ENCODE measurements at places on chromosomes 4 and X.

DNA sequence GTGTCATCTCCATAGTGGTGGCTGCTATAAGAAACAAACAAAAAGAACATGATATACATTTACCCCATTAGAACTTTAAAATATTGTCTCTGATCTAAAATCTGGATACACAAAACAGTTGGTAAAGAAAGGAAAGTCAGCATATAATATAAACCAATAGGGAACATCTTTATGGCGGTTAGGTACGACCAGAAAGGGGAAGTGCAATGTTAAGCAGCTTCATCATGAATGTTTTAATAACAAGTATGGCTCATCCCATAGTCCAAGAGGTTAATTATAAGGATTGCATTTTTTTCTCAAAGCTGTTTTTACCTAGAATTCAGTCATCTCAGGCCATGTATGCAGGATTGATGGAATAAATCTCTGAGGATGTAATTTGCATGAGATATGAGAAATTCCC, 1869.7 kb downstream of the PCDH7 start:
- no peak for DNase-seq

- DNase-seq, result no peak
Measured at GRCh38 chrX:97968376-97969163, 1084.9 kb downstream of the RPA4 start.

DNA sequence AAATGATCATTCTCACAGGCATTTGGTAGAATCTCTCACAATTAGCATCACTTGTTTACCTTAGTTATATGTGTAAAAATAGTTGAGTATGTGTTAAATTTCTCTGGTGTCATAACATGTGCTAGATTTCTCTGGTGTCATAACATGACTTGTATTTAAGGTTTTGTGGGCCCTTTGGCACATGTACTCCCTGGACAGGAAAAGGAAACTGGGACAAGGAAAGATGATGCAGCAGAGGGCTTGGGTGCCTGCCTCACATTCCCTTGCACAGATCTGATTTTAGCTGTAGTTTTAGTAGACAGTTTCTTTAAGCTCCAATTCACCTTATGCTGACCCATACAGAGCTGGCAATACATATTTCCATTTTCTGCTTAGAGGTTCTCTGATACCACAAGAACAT, 726.0 kb downstream of the C4orf33 start:
- DNase-seq, result no peak

- DNase-seq, result no peak
Measured at GRCh38 chr4:18069810-18070209, 48.3 kb upstream of the LCORL start.

DNA sequence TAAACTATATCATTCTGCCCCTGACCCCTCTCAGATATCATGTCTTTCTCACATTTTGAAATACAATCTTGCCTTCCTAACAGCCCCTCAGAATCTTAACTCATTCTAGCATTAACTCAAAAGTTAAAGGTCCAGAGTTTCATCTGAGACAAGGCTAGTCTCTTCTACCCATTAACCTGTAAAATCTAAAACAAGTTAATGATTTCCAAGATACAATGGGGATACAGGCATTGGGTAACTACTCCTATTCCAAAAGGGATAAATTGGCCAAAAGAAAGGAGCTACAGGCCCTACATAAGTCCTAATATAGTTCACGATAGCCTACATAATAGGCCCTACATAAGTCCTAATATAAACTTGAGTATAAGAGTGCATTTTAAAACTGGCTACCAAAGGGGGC, 18.9 kb downstream of the ADH6 start:
- no peak for DNase-seq

DNA sequence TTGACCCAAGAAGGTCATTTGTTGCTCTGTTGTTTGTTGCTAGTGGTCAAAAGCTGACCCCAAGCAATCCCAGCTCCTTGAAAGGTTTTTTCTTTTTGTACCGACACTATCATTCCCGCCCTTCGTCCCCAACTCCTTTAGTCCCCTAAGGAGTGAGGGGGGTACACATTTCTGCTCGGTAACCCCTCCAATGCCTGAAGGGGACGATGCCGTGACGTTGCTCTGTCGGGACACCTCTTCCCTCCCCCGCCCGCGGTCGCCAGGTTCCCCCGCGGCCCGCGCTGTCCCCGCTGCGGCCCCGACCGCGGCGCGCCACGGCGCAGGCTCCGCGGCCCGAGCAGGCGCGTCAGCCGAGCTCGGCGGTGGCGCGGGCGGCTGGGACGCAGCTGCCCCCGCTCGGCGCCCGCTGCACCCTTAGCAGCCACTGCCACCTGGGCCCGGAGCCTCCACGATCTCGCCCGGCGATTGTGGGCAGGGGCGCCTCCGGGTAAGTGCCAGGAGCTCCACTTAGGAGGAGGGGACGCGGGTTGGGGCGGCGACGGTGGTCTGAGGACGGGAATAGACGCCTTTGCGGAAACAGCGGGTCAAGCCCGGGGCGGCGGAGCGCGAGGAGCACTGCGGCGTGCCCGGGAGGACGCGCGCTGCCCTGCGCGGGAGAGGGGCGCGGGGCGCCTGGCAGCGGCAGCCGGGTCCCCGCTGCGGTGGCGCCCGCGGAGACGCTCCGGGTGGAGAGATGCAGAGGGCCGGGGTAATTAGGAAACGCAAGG, at the start of gene GLRB:
TSS of gene GLRB (plus strand) at position 340 of the 767 bp plus-strand sequence. CDS start 1,875 bp downstream, outside the sequence.
- no peak for DNase-seq

- DNase-seq, result no peak
Measured at GRCh38 chr4:41144812-41145211, 69.5 kb downstream of the APBB2 start.

DNA sequence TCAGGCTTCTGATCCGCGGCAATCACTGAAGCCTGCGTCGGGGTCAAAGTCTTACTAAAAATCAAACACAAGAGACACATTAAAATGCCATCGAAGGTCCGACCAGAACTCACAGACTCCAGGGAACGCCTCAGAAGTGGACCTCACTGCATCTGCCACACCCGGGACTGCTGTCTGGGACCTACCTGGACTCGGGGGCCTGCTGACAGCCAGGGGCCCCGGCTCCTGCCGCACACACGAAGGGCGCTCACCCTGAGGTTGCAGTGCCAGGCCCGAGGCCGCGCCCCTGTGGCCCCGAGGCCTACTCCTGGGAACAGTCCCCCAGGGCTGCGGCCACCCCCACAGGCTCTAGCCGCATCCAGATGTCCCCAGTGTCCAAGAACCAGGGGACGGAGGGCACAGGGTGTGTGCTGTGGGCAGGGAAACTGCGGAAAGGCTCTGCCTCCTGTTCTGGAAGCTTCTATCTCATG, 7.4 kb downstream of the CTBP1 start:
- no peak for DNase-seq

DNA sequence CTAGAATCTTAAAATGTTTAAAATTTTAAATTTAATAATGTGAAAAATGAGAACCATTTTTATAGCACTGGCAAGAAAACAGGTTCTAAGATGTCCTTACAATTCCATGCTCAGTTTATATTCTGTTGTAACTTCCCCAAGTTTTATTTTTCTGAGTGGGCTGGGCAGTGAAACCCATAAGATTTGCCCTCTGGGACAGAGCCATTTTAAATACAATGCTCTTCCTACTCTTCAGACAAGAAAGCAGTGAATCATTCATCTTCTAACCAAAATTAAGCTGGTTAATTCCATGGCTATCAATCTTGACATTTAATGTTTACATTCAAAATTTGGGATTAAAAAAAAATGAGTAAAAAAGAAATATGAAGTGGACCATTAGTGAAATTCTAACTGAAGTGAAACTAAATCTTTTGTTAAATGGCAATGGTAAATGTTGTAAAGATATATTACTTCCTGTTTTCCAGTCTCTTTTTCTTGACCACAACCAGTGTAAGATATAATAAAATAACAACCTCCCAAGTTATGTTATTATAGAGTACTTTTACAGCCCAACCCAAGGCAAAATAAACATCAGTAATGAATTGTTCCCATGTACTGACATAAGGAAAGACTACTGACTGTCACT, 37.2 kb upstream of the PTPN13 start:
- no peak for DNase-seq

GRCh38 chr4:140152751-140153418, 1.1 kb downstream of the MAML3 start:
- DNase-seq, result peak; percentile 43

GRCh38 chr4:114180481-114180880, 201.0 kb upstream of the ARSJ start:
- peak; percentile 13 for DNase-seq

GRCh38 chrX:149512225-149512885, 7.2 kb upstream of the IDS start:
- DNase-seq, result peak; percentile 44

DNA sequence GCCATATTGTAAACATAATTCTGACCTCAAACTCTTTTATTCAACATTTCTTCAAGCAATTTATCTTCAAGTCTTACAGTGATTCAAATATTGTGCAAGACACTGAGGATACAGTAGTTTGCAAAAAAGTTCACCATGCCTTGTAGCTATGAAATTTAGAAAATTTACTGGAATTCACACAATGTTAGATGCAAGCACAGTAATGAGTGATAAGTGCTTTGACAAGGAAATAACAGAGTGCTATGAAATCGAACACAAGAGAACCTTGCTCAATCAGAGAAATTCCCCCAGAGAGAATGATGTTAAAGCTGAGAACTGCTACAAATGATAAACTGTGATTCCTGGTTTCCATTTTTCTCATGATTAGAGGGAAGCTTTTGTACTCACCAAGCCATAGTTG, 952.9 kb downstream of the FAT4 start:
- no peak for DNase-seq

DNA sequence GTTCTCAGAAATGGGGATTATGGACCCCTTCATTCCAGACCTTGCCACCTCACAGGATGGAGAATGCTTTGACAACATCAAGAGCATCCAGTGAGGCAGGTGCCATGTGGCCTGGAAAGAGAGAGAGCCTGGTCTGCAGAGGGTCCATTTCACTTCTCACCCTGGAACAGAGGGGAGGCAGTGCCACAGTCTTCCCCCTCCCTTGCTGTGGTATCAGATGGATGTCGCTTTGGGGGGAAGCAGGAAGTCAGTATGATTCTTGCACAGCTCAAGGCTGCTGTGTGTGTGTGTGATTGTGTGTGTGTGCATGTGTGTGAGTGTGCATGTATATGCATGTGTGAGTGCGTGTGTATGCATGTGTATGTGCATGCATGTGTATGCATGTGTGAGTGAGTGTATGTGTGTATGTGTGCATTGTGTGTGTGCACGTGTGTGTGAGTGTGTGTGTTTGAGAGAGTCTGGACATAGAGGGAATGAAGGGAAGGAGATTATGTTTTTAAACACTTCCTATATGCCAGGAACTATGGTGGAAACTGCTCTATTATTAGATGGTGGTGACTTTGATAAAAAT, 328.6 kb upstream of the CLNK start:
- no peak for DNase-seq

DNA sequence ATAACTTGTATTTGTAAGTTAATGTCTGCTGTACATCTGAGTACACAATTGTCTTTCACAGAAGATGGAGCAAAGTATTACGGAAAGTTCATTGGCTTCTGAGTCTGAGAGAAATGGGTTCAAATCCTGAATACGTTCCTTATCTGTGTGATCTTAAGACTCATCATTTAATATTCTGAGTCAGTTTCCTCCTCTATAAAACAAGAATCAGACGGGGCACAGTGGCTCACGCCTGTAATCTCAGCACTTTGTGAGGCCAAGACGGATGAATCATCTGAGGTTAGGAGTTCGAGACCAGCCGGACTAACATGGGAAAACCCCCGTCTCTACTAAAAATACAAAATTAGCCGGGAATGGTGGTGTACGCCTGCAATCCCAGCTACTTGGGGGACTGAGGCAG, 57.8 kb downstream of the APBB2 start:
- DNase-seq, result no peak

- DNase-seq, result no peak
Measured at GRCh38 chrX:17154001-17154400, 207.5 kb downstream of the REPS2 start.

GRCh38 chrX:43656005-43656494, at the start of gene MAOA:
Gene MAOA, plus strand, starts transcription at chrX:43656299. Its CDS starts 43 bp downstream, at chrX:43656342.
- peak; percentile 19 for DNase-seq

DNA sequence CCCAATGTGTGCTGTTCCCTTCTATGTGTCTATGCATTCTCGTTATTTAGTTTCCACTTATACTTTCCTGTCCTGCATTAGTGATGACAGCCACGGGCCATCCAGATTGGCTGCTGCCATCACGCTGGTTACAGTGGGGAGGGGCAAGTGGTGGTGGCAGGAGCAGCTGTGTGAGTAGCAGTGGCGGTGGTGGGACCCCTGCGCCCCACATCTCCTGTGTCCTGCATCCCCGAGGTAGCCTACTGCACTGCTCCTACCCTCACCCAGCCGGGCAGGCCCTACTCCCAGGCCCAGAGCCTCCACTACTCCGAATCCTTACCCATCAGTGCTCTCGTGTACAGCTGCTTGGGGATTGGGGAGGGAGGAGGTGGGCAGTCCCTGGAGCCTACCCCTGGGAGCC, 798.7 kb upstream of the AGA start:
- DNase-seq, result no peak

- DNase-seq, result no peak
Measured at GRCh38 chr4:6705646-6706045, 4.0 kb downstream of the MRFAP1L1 start.

- no peak for DNase-seq
Measured at GRCh38 chr4:112514647-112515197, 1.3 kb downstream of the NEUROG2 start.

DNA sequence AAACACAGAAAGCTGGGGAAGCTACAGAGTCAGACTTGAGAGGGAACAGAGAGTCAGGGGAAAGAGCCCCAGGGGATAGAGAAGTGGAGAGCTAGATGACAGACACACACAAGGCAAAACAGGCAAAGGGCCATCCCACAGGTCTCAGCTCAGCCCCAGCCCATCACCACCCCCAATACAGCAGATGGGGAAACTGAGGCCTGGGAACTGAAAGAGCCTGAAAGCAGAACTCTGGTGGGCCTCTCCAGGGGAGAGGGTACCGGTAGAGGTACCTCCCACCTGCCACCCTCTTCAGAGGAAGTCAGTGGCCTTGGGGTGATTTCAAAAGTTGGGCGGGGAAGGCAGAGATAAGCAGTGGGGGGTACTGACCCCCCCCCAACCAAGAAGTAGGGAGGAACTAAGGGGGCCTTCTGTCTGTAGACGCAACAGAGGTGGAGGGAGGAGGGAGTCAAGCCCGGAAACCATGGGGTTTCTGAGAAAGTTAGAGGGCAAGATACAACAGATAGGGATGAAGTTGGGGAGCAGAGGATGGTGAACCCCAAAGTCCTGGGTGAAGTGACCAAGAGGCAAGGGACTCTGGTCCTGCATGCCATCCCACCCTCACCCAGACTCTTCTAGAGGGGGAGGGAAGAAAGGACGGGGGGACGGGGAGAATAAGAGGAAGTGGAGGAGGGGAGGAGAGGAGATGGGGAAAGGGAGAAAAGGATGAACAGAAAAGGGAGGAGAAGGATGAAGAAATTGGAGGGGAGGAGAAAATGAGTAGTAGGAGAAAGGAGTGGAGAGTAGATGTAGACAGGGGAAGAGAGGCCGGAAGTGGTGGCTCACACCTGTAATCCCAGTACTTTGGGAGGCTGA, 3.2 kb downstream of the GATA1 start:
- DNase-seq, result no peak

All from stimulated activated CD4-positive, alpha-beta T cell treated with anti-CD3 and anti-CD28 coated beads, Interleukin-1b, Interleukin-23, amount 100 ng/mL, for 48 hours (primary cell).